ENCODE measurements at places on chromosomes 7 and 10.

DNA sequence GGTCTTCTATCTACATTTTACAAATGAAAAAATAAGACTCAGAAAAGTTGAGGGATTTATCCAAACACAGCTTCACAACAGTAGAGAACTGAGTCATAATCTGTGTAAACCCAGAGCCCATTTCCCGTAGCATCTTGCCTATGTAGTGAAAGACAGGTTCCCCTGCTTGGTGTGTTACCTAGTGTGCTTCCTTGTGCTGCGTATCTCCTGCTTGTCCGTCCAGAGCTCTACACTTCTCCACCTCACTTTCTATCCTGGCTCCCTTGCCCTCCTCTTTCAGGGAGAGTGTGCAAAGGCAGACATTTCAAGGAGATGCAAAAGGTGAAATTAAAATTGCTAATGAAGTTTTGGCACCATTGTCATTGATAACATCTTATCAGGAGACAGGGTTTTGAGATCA is 1.4 kb upstream of the ASNS start:
- DNase-seq, result no peak

- DNase-seq, result no peak
These were observed 72.0 kb upstream of the BTBD16 start for GRCh38 chr10:122199070-122199469.

DNA sequence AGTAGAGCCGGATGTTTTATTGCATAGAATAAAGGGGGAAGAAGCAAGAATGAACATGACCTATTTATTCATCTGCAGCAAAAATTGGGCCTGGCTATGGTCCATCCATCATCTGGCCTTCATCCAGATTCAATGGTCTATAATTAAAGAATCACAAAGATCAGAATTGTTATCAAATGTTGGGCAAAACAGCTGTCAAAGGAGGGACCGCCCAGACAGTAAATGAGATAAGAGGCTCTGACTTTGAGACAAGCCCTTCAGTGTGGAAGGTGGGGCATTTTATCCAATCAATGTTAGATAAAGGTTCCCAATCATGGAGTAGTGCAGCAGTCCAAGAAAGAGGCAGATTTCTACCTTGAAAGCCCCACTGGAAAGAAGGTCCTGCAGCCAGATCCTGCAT is 153.5 kb downstream of the PARD3 start:
- DNase-seq, result no peak

GRCh38 chr7:42395607-42396006 is 158.6 kb upstream of the GLI3 start:
- no peak for DNase-seq

GRCh38 chr10:110363572-110364411 is 59.1 kb upstream of the SMNDC1 start:
- DNase-seq, result no peak

- DNase-seq, result no peak
These were observed 287.0 kb upstream of the AOAH start for GRCh38 chr7:37011151-37011890.

DNA sequence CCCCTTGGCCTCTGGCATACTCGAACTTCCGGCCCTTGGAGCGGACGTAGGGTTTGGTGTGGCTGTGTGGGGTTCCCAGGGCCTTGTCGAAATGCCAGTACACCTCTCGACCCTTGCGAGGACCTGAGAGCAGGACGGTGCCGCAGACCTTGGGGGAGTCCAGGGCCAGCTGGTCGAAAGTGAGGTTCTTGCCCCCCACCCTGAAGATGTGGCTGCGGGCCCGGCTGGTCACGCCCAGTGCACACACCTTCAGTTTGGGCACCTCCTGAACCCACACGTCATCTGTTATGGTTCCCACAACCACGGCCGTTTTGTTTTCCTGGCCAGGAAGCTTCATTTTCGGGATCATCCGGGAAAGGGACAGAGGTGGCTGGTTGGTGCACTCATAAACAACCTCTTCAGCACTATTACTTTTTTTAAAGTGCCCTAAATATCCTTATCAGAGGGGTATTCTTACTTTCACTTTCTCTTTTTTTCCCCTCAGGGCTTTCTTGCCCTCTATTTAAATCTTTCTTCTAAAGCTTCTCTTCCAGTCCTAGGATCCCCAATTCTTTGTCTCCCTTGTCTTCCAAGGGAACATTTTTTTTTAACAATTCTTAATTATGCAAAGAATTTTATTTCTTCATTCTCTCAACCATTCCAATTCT is 44.9 kb upstream of the FAM3C start:
- DNase-seq, result no peak

Data from stimulated activated CD4-positive, alpha-beta T cell treated with anti-CD3 and anti-CD28 coated beads, Interleukin-1b, Interleukin-23, amount 100 ng/mL, for 1 hour (primary cell).